ENCODE measurements at places on chromosomes 1 and 21. TPM values are rescaled to one million over a fixed set of nuclear protein-coding genes. Genes with fewer than 3 reads are reported as not detected.
A peak's percentile ranks its signal among the peaks of the same experiment; 100 is the strongest.

DNA sequence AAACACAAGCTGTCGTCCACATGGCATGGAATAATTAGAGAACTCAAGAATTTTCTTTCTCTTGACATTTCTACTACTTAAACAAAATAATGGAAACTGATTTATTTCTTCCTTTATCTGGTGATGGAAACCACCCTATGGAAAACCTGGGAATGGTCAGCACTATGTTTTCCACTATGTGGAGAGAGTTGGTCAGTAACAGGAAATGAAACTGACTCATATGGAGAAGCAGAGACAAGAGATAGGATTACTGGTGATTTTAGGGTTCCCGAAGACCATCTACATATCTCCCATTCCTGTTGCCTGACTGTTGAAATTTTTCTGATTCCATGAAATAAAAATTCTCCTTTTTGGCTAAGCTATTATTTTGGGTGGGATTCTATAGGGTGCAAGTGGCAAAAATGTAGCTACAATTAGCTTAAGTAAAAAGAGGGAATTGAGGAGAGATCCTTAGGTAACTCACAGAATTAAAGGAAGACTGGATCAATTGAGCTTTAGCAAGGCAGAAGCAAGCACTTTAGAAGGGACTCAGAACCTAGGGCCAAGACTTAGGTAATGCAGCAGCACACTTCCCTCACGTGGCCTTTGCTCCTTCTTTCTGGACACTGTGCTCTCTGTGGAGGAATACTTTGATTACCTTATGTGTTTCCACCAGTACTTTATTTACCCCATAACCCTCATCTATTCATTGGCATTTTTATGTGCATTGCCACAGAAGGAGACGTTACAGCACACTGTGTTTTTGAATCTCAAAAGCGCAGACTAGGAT lies 89.6 kb downstream of the LEPR start:
- peak; percentile 82 for DNase-seq

DNA sequence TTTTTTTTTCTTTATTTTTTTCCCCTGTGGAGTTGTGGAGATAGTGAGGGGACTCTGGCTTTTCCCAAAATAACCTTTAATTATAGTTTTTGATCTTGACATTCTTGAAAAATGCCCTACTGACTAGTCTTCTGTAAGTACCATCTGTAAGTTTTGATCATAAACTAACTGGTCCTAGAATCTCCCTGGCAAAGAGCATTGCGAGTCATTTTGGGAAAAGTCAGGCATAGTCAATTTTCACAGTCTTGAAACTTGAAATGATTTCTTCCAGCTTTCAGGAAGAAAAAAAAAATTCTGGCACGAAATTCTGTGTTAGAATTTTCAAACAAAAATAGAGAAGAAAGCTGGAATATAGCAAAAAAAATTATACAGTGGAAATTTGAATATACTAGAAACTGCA lies 181.2 kb upstream of the SNX7 start:
- DNase-seq = peak; percentile 30

GRCh38 chr1:105243969-105244368 lies 1494.3 kb downstream of the AMY1C start:
- DNase-seq = no peak

The FAM131C gene
- 0.28 TPM for total RNA-seq

GRCh38 chr1:23394181-23394580 lies 24.5 kb upstream of the ZNF436 start:
- peak; percentile 82 for DNase-seq

DNA sequence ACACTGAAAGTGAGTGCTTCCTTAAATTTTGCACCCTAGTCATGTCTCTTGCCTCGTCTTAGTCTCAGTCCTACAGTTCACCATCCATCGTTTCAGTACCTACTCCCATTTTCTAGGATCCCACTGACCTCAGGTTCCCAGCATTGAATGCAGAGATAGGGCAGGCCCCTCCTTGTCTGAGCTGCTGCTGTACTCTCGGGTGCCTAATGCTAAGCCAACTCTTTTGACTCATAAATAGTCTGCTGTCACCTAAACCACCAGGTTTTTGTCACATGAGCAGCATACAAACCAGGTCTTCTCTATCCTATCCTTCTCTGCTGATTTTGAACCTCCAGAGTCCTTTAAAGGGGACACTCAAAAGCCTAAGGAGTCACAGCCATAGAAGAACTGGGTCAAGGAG lies 3.0 kb downstream of the ARHGAP30 start:
- no peak for DNase-seq

The S100A7A gene
- total RNA-seq = not detected

The GPR153 gene
- total RNA-seq = 1.8 TPM

DNA sequence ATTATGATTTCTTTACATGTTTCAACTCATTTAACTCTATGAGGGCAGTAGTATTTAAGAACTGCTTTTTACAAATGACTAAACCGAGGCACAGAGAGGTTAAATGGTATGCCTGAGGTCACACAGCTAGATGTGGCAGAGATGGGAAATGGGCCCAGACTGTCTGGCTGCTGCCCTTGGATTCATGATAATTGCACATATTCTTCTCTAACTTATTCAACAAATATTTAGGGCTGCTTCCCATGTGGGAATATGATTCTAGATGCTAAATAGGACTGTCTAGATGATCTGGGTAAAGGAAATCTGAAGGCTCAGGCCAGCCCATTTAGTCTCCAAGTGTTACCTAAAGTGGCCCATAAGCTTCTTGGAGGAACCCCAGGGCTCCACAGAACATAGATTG lies 26.2 kb downstream of the C8A start:
- DNase-seq = no peak

- no peak for DNase-seq
Measured at GRCh38 chr1:82044111-82044510, 243.4 kb downstream of the ADGRL2 start.

The C1orf116 gene
- under 0.01 TPM for total RNA-seq
